ENCODE measurements at places on chromosomes 6 and 20.

GRCh38 chr20:49675368-49676151 lies 38.1 kb downstream of the B4GALT5 start:
- peak; percentile 38 for DNase-seq

DNA sequence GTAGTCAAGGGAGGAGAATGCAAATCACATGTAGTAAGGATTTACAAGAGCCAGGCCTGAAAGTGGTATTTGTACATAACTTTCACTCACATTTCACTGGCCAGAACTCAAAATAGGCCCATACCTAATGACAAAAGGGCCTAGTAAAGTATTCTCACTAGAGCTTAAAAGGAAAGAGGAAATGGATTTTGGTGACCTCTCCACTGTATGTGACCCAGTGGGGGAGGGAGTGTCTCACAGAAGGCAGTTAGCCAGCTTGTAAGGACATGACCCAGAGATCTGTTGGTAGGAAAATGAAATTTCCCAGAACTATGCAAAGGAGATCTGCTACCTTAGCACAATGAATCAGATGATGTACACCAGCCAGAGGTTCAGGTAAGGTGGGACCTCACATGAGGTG lies 124.4 kb downstream of the PTPRT start:
- DNase-seq, result no peak

- no peak for DNase-seq
These were observed 380.2 kb downstream of the LAMA2 start for GRCh38 chr6:129263176-129263575.

GRCh38 chr6:44478158-44478557 lies 90.7 kb downstream of the CDC5L start:
- no peak for DNase-seq

- DNase-seq, result peak; percentile 87
These were observed 103.2 kb upstream of the FOXP4 start for GRCh38 chr6:41442800-41443501.

DNA sequence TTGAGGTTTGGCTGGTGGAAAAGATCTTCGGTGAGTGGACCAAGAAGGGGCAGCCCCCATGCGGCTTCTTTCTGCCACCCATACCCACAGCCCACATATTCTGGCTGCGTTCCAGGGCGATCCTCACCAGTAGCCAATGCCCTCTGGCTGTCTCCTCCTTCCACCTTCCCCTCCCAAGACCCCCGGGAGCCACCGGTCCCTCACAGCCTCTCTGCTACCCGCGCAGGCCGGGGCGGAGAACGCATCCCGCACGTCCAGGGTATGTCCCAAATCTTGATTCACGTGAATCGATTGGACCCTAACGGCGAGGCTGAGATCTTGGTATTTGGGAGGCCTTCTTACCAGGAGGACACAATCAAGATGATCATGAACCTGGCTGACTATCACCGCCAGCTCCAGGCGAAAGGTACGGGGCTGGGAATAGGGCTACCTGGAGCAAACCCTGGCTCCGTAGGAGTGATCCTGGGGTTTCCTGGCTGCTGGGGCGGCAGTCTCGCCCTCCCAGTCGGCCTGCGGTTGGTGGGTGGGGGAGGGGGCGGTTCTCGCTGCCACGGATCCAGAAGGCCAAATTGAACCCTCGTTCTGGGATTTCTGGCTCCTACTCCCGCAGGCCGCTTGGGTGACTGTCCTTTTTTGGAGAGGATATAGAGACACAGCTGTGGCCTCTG lies 545 bp downstream of the KHDC3L start:
- no peak for DNase-seq

DNA sequence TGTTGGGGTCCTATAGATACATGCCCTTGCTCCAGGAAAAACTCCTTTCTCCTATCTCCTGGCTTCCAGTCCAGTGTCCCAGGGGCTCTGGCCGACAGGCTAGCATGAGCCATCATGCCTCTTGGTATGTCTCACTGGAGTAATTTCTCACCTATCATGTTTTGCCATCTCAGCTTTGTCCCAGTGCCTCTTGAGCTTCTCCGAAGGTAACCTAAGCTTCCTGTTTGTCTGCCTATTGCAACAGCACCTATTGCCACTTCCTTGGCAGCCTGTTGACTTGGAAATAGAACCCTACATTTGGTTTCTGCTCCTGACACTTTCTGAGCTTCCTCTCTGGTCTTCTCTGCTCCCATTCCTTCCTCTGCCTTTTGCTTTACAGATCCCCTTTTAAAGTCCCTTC lies 197.7 kb downstream of the KCNQ5 start:
- DNase-seq, result no peak

DNA sequence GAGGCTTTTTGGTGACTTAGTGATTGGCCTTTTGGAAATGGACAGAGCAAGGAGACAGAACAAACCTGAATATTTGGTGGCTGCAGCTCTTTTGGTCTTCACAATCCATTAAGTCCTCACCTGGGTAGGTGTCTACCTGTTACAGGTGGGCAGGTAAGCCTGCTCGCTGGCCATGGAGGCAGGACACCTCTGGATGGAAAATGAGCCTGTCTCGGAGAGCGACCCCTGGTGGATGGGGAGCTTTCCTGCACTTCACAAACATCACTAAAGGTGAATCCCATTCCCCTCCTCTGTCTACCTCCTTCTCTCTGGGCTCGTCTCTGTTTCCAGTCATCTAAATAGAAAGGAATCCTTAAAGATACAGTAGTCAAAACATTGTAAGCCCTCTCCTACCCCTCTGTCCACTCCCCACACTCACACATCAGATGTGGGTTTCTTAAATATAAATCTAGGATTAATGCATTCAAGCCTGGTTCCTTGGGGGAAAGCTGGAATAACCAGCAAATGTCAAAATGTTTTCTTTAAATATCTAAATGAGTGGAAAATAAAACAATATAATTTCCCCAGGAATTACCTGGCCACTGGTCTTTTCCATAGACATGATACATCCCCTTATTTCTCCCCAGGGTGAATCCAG lies 304.9 kb downstream of the CDH26 start:
- no peak for DNase-seq

- DNase-seq, result peak; percentile 72
These were observed 3.0 kb downstream of the FLRT3 start for GRCh38 chr20:14334306-14334930.

- DNase-seq, result no peak
These were observed 166.4 kb upstream of the ZNF217 start for GRCh38 chr20:53760025-53760441.

DNA sequence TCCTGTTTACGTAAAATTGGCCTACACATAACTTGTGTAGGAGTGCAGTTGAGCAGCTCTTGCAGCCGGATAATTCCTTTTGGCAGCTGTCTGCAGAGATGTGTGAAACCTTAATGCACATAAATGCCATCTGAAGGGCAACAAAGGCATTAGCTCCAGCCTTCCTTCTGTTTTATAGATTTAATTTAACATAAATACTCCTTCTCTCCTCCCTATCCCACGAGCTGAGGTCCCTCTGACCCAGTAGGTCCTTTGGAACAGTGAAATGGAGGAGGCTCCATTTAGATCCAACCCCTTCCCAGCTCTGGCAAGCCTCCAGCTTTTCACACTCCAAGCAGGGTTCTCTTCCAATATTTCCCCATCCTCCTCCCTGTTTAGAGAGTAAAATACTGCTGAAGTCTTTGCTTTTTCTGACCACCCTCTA lies 6.5 kb downstream of the PLEKHG1 start:
- DNase-seq, result no peak

DNA sequence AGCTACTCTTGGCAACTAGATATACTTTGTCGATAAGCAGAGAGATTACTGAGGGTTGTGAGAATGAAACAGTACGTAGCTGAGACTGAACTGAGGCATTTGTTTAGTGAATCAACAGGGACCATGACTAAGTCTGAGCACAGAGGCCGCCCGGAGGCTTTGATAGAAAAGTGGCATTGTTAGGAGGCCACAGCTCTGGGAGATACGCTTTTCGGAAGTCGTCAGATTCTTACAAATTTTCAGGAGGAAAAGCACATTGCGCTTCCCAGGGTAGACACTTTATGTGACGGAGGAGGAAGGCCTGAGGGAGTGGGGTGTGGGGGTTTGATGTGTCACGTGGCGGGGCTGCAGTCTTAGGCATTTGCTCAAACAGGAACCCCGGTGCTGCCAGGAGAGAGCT lies 69.4 kb downstream of the PSMG4 start:
- no peak for DNase-seq

- DNase-seq, result peak; percentile 47
These were observed 54.7 kb downstream of the TRAM2 start for GRCh38 chr6:52522151-52522626.

GRCh38 chr6:140388192-140388802 lies 1013.8 kb upstream of the CITED2 start:
- no peak for DNase-seq

DNA sequence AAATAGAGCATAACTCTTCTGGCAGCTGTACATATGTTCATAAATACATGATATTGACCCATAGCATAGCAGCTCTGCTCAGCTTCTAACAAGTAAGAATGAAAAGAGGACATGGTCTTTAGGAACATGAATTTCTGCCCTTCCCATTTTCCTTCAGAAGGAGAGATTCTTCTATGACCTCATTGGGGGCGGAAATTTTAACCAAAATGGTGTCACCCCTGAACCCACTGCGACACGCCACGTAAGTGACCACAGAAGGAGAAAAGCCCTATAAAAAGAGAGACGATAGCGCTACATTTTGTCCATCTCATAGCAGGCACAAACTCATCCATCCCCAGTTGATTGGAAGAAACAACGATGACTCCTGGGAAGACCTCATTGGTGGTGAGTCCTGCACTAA lies at the start of gene IL17A:
IL17A (plus strand) TSS at position 301 of the 400 bp plus-strand sequence; CDS start at position 358, 57 bp downstream.
- no peak for DNase-seq

GRCh38 chr6:17486680-17487079 lies 93.3 kb downstream of the CAP2 start:
- DNase-seq, result no peak

GRCh38 chr6:80366051-80366450 lies 259.6 kb downstream of the BCKDHB start:
- DNase-seq, result no peak

- DNase-seq, result no peak
These were observed 438.3 kb downstream of the UTRN start for GRCh38 chr6:144723431-144723830.

DNA sequence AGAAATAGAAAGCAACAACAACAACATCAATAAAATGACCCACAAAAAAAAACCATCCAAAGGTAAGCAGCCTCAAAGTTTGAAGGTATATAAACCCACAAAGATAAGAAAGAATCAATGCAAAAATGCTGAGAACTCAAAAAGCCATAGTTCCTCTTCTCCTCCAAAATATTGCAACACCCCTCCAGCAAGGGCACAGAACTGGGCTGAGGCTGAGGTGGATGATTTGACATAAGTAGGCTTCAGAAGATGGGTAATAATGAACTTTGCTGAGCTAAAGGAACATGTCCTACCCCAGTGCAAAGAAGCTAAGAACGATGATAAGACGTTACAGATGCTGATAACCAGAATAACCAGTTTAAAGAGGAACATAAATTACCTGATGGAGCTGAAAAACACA lies 188.8 kb upstream of the BTBD3 start:
- DNase-seq, result no peak

DNA sequence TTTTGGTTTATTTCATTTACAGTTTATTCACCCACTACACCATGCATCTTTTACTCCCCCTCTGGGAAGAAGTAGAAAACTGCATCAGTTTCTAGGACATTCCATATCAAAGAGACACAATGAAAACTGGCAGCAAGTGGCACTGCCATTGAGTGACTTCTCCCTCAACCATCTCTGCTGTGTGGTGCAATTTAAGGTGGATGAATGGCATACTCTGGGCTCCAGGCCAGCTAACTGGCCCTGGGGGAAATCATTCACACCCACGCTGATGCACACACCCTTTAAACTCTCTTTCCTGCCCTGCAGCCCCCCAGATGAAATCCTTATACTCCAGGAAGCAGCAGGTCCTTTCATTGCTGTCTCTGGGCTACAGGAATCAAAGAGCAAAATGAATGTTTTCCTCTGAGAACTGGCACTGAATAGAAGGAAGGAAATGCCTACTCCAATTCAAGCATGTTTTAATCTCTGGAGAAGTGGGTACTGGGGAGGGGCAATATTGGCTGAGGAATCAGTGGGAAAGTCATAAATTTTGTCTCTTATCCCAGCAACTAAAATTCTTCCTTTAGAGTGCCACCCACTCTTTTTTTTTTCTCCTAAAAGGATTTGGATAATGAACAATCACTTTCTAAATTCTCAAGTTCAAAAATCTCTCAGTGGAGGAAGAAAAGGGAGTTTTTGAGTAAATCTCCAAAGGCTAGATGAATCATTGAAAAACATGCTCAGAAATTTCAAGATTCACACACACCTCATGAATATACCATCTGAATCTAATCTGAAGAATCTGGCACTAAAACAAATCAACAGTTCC lies 16.9 kb upstream of the RFPL4B start:
- peak; percentile 52 for DNase-seq

- DNase-seq, result no peak
These were observed 219.3 kb downstream of the GMDS start for GRCh38 chr6:2026133-2026532.

DNA sequence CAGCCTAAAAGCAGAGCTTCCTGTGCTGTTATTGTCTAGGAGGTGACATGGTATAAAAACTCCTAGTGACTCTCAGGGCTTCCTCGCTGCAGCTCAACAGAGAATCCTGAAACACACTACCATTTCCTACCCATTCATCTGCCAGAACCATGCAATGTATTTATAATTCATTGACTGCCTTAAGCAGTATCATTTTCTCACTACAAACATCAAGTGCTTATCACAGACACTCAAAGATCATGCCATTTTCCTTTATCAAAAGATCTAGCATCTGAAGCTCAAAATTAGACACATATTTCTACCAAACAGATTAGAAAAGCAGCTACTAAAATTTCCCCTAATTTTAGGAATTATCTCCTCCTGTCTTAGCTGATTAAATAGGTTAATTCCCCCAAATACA lies 70.4 kb upstream of the IPCEF1 start:
- DNase-seq, result no peak

DNA sequence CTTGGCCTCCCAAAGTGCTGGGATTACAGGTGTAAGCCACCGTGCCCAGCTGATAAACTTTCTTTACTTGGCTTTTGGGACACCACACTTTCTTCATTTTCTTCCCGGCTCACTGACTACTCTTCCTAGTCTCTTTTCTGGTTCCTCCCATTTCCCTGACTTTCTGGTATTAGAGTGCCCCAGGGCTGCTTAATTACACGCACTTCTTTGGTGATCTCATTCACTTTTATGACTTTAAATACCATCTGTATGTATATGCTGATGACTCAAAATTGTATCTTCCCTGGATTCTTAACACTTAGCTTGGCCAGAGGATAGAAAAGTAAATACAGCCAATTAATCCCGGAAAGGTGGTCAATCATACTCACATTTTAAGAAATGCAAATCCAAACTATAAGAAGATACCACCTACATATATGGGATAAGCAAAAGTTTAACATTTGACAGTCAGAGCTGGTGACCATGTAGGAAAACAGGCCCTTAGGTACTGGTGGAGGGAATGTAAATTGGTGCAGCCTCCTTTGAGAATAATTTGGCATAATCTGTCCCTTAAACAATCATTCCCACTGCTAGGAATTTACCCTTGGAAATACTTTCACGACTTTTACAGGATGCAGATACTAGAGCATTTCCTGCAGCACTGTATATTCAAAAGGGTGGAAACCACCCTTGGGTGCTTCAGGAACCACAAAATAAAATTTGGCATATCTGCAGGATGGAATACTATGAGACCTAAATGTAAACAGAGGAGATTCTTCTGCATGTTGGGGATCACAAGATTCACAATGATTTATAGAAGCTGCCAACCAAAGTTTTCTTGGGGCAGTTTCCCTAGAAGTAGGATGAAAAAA lies 9.4 kb upstream of the NANP start:
- DNase-seq, result no peak

Data from fibroblast of upper back skin (primary cell).